GM13976 (cell line): ENCODE measurements at places on chromosomes 5 and 9.

DNA sequence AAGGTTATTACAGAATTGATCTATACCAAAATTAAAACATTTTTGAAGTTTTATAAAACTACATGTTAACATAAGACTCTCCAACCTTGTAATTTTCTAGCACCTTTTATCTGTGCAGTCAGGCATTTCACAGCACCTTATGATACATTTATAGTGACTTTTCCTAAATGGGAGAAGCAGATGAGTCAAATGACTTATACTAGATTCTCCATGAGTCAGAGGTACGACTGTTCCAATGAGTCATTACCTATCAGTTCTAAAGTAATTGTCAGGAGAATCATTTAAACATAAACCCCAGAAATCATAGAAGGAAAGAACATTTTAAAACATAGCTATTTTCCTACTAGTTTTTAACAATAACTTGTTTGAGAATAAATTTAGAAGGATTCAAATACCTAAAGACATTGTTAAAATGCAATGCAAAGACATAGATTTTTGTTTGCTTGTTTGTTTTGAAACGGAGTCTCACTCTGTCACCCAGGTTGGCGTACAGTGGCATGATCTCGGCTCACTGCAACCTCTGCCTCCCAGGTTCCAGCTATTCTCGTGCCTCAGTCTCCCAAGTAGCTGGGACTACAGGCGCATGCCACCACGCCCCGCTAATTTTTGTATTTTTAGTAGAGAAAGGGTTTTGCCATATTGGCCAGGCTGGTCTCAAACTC, 34.7 kb upstream of the DMXL1 start:
- DNase-seq: no peak

DNA sequence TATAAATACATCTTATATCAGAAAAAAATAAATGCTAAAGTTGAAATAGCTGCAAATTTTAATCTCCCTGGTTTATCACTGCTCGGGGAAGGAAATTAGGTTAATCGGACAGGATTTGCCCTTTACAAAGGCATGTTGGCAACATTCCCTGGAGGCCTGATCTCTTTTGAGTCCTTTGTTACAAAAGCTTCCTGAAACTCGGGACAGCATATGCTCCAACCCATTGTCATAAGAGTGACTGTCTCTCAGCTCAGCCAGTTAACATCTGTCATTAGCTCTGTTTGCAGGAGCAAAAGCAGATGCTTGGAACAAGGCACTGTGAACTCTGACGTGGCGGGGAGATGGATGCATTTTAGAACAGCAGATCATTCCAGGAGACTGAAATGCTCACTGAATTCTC, 80.6 kb downstream of the MYO10 start:
- no peak for DNase-seq

DNA sequence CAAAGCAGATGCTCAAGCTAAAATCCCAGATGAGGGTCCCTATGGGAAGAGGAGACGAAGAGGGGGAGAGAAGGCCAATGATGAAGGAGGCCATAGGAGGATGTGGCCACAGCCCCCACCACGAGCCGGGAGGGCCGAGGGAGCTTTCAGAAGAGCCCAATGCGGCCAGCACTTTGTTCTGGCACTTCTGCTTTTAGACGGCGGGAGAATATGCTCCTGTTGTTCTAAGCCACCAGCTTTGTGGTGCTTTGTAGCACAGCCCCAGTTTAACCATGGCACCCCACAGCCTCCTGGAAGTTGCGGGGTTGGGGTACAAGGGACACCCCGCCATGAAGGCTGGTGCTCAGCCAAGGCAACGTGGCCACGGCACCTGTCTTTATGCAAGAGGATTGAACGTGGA, 33.4 kb downstream of the LPCAT1 start:
- no peak for DNase-seq

DNA sequence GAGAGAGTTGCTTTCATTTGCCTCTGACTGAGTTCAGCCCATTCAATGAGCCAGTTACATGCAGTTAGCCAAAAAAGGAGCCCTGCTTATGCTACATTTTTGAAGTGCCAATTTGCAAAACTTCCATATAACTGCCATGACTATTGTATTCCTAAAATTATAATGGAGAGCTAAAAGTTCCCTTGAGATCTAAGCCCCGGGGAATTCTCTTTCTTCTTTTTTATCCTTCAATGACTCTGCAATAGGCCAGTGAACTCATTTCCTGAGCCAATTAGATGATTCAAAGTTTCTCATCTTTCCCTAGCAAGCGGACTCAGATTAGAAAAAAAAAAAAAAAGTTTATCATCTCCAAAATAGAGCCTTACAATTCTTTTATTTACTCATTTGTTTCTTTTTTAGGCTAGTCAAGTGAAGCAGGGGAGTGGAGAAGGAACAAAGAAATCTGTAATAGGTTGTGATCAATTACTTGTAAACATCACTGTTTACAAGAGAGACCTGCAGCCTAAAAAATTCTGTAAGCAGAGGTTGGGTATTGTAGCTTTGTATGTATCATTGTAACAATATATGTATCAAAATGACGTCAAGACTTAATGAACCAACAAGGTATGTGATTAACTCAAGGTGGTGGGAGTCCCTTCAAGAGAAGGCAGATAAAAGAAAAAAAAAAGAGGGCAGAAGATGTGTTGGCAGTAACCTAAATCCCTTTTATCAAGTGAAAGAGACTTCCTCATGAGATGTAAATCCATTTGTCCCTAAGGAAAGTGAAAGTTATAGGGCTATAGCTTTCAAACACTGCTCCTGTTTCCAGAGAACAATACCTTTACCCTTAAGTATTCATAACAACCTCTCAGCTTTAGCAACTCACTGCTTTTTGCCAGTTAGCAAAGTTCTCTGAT, 48.7 kb upstream of the HOMER1 start:
- DNase-seq: no peak

GRCh38 chr5:139043157-139043905, 154.8 kb downstream of the SIL1 start:
- DNase-seq: no peak
